ENCODE measurements at places on chromosomes 6 and 20.
A peak's percentile ranks its signal among the peaks of the same experiment; 100 is the strongest.

DNA sequence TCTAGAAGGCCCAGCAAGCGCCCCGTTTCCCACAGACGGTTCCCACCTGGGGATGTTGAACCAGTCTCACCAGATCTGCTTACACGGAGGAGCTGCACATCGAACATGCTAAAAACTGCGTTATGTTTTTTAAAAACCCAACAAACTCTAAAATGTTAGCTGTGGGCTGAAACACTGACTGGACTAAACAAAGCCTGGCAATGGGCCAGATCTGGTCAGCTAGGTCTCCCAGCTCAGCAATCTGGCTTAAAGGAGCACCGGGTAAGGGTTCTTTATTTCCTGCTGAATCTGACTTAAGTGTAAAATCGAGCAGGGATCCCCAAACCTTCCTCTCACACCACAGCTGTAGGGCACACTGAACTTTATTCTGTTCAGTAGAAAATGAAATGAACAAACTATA lies 156.9 kb downstream of the FOXC1 start:
- no peak for DNase-seq

GRCh38 chr6:158338311-158339112 lies 26.2 kb downstream of the TULP4 start:
- peak; percentile 26 for DNase-seq

GRCh38 chr6:137815692-137816091 lies 51.4 kb upstream of the TNFAIP3 start:
- DNase-seq, result no peak

GRCh38 chr20:35617397-35618262 lies 2.0 kb downstream of the SPAG4 start:
- no peak for DNase-seq

- DNase-seq, result no peak
These were observed 128.8 kb upstream of the STMND1 start for GRCh38 chr6:16973051-16973450.

- no peak for DNase-seq
These were observed 1.1 kb upstream of the GRM4 start for GRCh38 chr6:34146801-34147592.

GRCh38 chr20:36975099-36975818 lies 23.8 kb upstream of the SAMHD1 start:
- no peak for DNase-seq

DNA sequence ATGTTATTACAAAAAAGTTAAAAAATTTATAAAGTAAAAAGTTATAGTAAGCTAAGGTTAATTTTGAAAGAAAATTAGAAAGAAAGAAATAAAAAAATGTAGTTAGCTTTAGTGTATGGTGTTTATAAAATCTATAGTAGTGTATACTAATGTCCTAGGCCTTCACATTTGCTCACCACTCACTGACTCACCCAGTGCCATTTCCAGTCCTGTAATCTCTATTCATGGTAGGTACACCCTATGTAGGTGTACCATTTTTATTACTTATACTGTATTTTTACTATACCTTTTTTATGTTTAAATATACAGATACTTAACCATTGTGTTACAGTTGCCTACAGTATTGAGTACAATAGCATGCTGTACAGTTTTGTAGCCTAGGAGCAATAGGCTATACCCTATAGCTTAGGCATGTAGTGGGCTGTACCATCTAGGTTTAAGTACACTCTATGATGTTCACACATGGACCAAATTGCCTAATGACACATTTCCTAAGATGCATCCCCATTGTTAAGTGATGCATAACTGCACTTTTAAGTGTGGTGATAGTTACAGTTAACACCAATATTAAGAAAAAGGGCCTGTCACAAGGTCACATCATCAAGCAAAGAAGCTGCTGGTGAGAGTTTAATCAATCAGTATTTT lies 8.0 kb downstream of the CD2AP start:
- no peak for DNase-seq

DNA sequence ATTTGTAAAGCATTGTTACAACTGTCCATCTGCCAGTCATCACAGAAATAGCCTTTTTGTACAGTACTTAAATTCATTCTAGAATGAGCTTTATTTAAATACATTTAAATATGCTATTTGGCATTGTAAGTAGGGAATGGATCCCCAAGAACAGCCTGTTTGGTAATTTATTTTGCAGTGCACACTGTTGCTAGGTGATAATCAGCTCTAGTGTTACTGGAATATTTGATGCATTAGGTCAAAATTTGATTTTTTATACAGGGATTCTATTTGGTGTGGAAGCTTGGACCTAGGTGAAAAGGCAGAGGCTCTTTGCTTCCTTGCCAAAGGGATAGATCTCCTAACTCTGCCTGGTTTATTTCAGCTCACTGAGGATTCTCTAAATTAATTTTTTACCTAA lies 593.7 kb downstream of the EPM2A start:
- no peak for DNase-seq

DNA sequence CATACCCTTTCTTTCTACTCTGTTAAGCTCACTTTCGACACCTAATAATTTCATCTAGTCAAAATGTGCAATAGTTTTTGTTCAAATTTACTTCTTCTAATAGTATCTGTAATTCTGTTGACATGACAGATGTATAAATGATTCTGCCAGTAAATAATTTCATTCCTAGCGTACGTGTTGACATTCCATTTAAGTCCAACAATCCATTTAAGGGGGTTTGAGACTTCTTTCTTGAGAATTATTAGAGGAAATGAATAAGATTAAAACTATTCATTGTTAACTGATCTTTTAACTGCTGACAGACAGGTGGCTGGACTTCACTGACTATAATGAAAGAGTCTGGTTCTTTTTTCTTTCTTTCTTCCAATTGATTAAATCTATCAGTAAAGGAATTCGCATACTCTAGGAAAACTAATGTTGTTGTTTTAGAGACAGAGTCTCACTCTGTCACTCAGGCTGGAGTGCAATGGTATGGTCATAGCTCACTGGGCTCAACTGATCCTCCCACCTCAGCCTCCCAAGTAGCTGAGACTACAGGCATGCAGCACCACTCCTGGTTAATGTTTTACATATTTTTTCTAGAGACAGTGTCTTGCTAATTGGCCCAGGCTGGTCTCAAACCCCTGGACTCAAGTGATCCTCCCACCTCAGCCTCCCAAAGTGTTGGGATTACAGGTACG lies 55.9 kb downstream of the MAP3K5 start:
- DNase-seq, result no peak

GRCh38 chr20:41300886-41301285 lies 16.6 kb downstream of the ZHX3 start:
- DNase-seq, result no peak

DNA sequence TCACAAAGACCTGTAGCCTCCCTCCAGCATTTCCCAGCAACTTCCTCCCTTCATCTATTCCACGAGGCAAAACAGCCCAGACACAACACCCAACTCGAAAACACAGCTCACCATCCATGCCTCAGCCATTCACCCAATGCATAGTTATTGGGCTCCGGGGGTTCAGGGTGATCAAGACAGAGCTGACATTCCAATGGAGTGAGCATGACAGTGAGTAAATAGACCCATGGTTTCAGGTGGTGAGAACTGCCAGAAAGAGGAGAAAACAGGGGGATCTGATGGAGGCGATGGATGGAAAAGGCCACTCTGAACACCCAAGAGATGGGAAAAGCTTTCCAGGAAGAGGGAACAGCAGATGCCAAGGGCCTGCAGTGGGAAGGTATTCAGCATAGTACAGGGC lies 5.9 kb downstream of the CASS4 start:
- no peak for DNase-seq
